ENCODE measurements at places on chromosomes 16 and 17. TPM values are rescaled to one million over a fixed set of nuclear protein-coding genes. Genes with fewer than 3 reads are reported as not detected.

The PCGF2 gene
- 62.4 TPM for total RNA-seq

The ABCA9 gene
- not detected for total RNA-seq

The TBC1D3G gene
- not detected for total RNA-seq

The CLEC3A gene
- total RNA-seq: not detected

The DYNLRB2 gene
- total RNA-seq: 0.29 TPM

The STH gene
- not detected for total RNA-seq

The FADS6 gene
- total RNA-seq: 0.06 TPM

The WNT3 gene
- total RNA-seq: 4.7 TPM

The CSH2 gene
- total RNA-seq: not detected

The VEZF1 gene
- 45.6 TPM for total RNA-seq

The G6PC1 gene
- total RNA-seq: not detected

The PMFBP1 gene
- total RNA-seq: 0.13 TPM

The SBK1 gene
- 0.37 TPM for total RNA-seq

The ALDH3A1 gene
- total RNA-seq: 958 TPM

The CCL1 gene
- total RNA-seq: not detected

The RNF43 gene
- total RNA-seq: 0.17 TPM

The NPB gene
- 0.51 TPM for total RNA-seq

The STAC2 gene
- total RNA-seq: 0.40 TPM

The CRHR1 gene
- 0.16 TPM for total RNA-seq

The TP53TG3 gene
- 0.60 TPM for total RNA-seq

The PYY gene
- total RNA-seq: not detected

The PRKCB gene
- 0.24 TPM for total RNA-seq

Measured in A549 treated with CORT108297 at 1 μM for 4 hours (cell line).